ENCODE measurements at places on chromosomes 6 and 20. TPM values are rescaled to one million over a fixed set of nuclear protein-coding genes. Genes with fewer than 3 reads are reported as not detected.

GRCh38 chr6:90251295-90251992, 45.2 kb downstream of the BACH2 start:
- no peak for DNase-seq

- no peak for DNase-seq
Observed at GRCh38 chr20:57200882-57201695, 65.4 kb downstream of the BMP7 start.

- no peak for DNase-seq
Observed at GRCh38 chr6:55708711-55709110, 129.7 kb upstream of the HMGCLL1 start.

GRCh38 chr6:150881911-150882481, 16.5 kb downstream of the MTHFD1L start:
- DNase-seq = peak; percentile 88

DNA sequence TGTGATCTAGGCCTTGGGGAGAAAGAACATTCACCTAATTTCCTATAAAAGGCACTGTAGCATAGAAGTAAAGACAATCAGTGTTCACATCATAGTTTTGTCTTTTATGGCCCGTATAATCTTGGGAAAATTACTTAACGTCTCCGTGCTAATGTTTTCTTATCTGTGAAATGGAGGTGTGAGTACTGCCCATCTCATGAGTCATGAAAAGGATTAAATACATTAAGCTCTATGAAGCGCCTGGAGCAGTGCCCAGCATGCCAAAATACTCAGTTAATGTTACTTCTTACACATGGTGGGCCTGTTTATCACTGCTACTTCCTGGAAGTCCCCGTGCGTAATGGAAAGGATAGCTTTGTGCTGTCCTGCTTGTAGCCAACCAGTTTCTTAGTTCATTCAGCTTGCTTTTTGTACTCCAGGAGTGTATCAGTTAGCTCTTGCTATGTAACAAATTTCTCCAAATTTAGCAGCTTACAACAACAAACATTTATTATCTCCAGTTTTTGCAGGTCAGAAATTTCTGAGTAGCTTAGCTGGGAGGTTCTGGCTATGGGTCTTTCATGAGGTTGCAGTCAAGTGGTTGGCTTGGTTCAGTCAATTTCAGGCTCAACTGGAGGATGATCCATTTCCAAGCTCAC, 103.6 kb upstream of the BMP2 start:
- DNase-seq = no peak

GRCh38 chr6:15914553-15914952, 214.3 kb upstream of the MYLIP start:
- DNase-seq = peak; percentile 26

- DNase-seq = peak; percentile 74
Observed at GRCh38 chr6:134123666-134124208, 71.3 kb upstream of the SLC2A12 start.

DNA sequence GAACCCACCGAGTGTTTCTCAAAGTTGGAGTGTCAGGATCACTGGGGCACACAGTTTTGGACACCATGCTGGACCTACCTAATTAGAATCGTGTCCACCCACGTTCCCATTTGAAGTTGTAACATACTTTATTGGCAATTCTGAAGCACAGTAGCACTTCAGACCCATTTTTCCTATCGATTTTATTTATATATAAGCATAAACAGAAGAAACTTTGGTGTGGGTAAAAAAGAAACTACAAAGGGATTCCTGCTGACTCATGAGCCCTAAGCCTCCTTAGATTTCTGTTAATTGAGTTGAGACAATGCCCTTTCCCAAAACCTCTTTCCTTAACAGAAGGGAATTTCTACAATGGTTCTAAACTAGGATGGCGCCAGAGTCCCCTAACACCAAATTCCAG, 398.0 kb downstream of the CDKAL1 start:
- no peak for DNase-seq

GRCh38 chr6:97177905-97178304, 105.1 kb downstream of the MMS22L start:
- peak; percentile 9 for DNase-seq

DNA sequence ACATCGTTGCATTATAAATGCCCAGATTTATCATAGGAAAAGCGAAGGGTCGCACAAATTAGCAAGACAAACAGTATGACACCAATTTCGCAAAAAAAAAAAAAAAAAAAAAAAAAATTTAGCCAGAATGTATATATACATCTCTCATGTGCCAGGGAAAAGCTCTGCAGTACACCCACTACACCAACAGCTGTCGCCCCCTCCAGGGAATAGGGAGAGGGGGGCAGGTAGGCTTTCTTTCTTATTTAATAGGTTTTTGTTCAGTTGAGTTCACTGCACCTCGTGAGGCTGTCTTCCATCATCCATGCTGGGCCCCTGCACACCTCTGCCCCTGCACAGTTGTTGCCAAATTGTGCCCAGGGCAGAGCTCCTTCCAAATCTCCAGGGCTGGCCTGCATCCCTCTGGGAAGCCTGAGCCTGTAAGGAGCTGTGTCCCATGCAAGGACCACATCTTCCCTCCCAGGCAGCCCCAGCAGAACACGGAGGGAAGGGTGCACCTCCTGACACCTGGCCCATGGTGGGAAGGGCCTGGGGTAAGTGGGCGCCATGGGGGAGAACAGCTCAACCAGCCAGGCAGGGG, 85.4 kb downstream of the NINL start:
- DNase-seq = no peak

GRCh38 chr20:62772990-62773844, 23.1 kb upstream of the MRGBP start:
- no peak for DNase-seq

- DNase-seq = no peak
Observed at GRCh38 chr6:117344444-117345291, 79.3 kb downstream of the VGLL2 start.

RRAGD gene
- total RNA-seq = 0.35 TPM

IP6K3 gene
- not detected for total RNA-seq

RNF217 gene
- total RNA-seq = 7.7 TPM

C6orf58 gene
- not detected for total RNA-seq

POU5F1 gene
- not detected for total RNA-seq

LGSN gene
- not detected for total RNA-seq

BIRC7 gene
- not detected for total RNA-seq
